ENCODE measurements at places on chromosomes 13 and 19. TPM values are rescaled to one million over a fixed set of nuclear protein-coding genes. Genes with fewer than 3 reads are reported as not detected.

DNA sequence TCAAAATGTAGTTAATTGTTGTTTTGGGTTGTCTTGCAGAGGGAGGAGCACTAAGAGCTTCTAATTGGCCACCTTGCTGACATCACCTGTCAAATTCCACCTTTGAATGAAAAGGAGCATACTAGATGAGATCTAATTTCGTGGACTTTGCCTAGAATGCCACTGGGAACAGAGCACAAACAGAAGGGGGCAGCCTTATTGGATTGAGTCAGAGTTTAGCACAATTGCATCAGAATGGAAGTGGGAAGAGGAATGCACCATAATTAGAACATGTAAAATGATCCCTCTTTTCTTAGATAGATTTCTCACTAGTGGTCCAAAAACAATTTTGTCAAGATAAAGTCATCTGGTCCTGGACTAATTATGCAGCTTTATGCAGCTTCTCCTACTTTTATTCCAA is 1552.2 kb downstream of the PCDH9 start:
- no peak for DNase-seq

GRCh38 chr13:32323912-32324311 is 8.6 kb downstream of the BRCA2 start:
- no peak for DNase-seq

DNA sequence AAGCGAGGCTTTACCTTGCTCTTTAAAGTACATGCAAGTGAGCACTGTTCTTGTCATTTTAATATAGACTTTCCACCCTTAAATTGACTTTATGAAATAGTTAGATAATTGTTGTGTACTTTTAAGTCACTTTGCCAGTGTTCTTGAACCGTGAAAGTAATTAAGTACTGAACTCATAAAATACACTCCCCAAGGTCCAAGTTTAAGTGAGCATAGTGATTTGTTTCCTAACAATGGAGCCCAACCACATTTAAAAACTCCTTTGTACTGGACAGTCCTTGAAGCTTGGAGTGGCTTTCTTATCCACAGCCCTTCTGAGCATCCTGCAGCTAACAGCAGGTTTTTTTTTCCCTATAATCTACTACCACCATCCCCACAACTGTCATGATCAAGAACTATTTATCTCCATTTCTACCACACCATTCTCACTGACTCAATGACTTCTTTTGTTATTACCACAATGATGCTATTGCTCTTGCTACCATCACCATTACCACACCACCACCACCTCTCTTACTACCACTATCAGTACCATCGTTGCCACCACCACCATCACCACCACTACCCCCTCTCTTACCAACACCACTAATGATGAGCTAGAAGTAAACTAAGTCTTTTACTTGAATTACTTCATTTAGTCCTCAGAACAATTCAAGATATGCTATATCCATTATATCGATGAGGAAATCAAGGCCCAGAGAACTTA is 452.6 kb downstream of the DIAPH3 start:
- no peak for DNase-seq

- peak; percentile 73 for DNase-seq
These were observed 44.6 kb upstream of the GPR183 start for GRCh38 chr13:99351772-99352171.

DNA sequence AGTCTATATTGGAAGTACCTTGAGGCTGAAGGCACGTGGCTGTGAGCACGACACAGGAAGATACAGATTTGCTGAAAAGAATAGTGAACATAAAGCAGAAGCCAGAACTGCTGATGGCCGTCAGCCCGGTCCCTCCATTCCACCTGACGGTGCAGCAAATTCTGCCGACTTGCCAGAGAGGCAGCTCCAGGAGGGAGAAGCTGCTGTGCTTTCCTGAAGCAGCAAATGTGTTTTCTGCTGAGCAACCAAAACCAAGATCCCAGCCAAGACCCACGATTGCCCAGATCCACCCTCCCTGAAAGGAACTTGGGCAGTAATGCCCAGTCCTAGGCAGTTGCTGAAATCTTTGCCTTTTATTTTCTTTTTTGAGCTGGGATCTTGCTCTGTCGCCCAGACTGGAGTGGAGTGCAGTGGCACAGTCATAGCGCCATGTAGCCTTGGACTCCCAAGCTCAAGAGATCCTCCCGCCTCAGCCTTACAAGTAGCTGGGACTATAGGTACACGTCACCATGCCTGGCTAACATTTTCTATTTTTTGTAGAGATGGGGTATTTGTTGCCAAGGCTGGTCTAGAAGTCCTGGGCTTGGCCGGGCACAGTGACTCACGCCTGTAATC is 7.0 kb upstream of the RCN3 start:
- DNase-seq = no peak

GRCh38 chr13:104466016-104466415 is 1399.8 kb upstream of the SLC10A2 start:
- no peak for DNase-seq

Gene SLC6A16
- total RNA-seq = 0.98 TPM

- no peak for DNase-seq
These were observed 80.8 kb downstream of the KL start for GRCh38 chr13:33096886-33097605.

- no peak for DNase-seq
These were observed 134.0 kb downstream of the UFM1 start for GRCh38 chr13:38483623-38484022.

DNA sequence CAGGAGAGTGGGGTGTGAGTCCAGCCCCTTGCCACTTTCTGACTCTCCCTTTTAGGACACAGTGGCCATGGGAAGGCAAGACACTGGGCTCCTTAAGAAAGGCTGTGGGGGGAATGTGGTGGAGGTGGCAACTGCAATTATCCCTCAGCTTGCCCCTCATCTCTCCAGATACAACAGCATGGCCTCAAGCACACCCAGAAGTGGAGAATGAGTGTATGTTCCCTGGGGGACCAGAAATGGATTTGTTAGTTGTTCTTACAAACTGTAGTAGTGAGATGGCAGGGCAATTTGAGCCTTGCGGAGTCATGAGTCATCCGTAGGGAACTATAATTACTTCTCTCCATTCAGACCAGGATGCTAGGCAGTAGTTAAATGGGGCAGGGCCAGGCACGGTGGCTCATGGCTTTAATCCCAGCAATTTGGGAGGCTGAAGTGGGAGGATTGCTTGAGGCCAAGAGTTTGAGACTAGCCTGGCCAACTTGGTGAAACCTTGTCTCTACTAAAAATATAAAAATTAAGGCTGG is 25.6 kb upstream of the CXCL17 start:
- no peak for DNase-seq

Gene TEX29
- total RNA-seq = 0.81 TPM

DNA sequence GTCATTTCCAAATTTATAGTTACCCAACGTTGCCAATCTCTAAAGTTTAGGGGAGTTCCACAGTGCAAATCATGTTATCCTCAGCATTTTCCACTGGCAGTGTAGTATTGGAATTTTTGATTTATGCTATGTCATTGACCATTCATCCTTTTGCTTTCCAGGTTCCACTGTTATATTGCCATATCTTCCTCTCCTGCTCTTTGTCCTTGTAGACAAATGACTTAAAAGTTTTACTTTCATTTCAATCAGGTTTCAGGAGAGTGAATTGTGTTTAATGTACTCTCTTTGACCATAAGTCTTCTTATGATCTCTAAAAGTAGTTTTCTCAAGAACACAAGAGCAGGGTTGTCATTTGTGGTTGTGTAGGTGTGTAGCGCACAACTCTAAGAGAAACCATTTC is 274.6 kb downstream of the COG6 start:
- no peak for DNase-seq

Gene MBD3L3
- not detected for total RNA-seq

GRCh38 chr19:41367848-41368301 is 3.9 kb upstream of the B9D2 start:
- no peak for DNase-seq

Gene MRPL4
- 116 TPM for total RNA-seq

Gene ZNF700
- total RNA-seq = 12.4 TPM

DNA sequence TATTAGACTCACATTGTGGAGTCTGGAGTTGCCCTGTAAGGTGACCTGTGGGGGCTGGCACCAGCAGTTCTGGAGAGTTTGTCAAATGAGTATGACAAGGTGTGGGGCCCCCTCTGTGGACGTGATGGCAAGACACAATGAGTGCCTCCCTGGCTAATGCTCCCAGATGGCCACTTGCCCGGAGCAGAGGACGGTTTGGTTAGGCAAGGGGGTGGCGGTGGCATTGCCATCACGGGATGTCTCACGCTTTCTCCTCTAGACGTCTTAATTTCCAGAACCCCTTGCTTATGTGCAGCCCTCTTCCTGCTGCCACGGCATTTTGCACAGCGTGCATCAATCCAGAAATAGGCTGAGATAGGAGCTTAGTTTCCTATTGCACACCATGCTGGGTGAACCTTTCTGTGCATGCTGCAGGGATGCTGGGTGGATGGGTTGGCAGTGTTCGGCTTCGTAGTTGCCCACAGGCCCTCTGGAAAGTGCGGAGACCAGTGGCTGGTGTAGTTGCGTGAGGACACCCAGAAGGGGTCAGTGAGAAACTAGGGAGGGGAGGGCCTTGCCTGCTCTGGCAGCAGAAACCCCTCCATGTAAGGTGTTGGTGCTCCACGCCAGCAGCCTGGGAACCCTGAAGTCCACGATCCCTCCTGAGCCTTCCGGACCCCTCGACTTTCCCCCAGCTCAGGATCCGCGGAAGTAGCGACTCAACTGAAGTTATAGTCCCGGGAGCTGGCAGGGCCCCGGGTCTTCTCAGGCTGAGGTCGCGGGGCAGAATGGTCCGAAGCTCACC is 18.1 kb upstream of the LRP3 start:
- peak; percentile 28 for DNase-seq

Gene RNF17
- total RNA-seq = not detected

DNA sequence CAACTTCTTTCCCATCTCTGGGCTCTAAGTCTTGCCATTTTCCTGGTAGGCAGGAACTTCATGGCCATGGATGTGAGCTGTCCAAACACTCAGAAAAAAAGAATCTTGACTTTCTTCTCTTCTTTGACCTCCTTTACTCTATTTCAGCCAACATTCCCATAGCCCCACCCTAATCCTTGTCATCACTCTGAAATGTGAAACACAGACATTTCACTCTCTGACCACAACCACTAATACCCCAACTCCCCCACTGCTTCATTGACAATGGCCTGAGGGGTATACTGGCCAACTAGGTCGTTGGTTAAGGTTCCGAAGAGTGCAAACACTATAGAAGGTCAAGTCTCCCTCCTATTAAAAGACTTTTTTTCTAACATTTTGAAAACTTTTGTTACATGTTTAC is 4.7 kb upstream of the CYP2A13 start:
- DNase-seq = no peak

- no peak for DNase-seq
These were observed 360.6 kb downstream of the HS6ST3 start for GRCh38 chr13:96450326-96451020.

- DNase-seq = no peak
These were observed 424.9 kb downstream of the LIG4 start for GRCh38 chr13:107790397-107790796.

DNA sequence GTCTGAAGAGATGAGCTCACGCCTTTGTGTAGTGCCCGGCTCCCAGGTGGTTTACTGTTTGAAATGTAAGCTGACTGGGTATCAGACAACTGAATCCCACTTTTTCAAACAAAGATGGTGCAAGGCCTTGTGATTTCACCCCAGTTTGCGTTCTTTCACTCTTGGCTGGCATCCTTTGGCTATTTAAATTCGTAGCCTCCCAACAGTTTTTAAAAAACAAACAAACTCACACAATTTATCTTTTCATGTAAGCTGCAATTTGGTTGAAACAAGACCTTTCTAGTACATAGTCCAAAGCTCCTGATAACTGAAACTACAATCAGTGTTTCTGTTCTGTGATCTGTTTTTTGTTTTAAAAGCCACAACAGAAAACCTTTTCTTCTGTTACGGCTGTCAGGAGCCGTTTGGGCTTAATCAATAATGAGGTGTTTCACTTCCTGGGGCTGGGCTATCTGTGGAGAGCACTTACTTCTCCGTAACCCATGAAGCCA is 65.1 kb upstream of the NPAS1 start:
- no peak for DNase-seq

DNA sequence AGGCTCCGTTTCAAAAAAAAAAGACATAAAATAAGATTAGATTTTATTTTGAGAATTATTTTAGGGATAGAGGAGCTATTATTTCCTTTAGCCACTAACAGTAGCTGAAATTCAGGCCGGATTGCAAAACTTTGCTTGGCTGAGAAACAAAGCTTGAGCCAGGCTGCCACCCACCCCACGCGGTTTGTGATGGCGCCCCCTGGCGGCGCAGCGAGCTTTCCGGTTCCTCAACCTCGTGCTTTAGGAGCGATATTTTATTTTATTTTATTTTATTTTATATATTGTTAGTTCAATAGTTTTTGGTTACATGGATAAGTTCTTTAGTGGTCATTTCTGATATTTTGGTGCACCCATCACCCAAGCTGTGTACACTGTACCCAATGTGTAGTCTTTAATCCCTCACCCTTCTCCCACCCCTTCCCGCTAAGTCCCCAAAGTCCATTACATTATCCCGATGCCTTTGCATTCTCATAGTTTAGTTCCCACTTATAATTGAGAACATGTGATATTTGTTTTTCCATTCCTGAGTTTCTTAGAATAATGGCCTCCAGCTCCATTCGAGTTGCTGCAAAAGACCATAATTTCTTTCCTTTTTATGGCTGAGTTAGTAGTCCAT is 19.8 kb upstream of the CEACAM4 start:
- peak; percentile 66 for DNase-seq

Gene VAV1
- total RNA-seq = 93.6 TPM

DNA sequence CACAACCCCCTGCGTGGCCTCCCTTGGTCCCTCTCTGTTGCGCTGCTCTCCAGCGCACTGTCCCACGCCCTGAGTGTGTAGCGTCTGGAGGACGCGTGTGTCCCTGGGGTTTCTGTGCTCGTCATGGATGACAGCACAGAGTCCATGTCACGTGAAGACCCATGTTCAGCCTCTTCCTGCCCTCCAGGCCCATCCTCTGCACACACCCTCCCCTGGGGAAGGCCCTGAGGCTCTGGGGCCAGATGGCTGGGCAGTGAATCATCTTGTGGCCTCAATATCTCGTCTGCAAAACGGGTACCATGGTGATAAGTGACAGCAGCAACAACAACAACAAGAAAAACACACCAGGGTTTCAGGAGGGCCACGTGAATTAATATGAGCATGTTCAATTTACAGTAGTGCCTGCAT is 71.5 kb upstream of the ARHGEF7 start:
- DNase-seq = no peak

DNA sequence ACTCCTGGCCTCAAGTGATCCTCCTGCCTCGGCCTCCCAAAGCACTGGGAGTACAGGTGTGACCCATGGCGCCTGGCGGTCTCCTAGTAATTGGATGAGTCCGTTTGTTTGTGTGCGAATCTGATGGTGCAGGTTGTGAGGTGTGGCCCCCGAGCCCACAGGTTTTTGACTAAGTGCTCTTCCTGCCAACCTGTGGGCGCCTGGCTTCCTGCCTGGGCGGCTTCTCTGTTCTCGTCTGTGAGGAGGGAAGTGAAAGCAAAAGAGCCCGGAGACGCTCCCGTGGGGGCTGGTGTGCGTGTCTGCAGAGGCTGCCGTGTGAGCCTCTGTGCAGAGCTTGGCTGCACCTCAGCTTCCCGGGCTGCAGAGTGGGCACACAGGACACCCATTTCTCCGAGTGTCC is 10.0 kb downstream of the ARHGAP45 start:
- peak; percentile 96 for DNase-seq

- DNase-seq = peak; percentile 89
These were observed at the start of gene FNDC3A for GRCh38 chr13:48975856-48976575. Gene FNDC3A, plus strand, starts transcription at chr13:48975912. Its CDS starts 30,279 bp downstream, at chr13:49006191.

All from activated naive CD4-positive, alpha-beta T cell treated with anti-CD3 and anti-CD28 coated beads for 36 hours (primary cell).